Left lobe of liver (tissue), 2 donors: ENCODE measurements at places on chromosomes 1 and 21. TPM values are rescaled to one million over a fixed set of nuclear protein-coding genes. Genes with fewer than 3 reads are reported as not detected.

The RGSL1 gene
- total RNA-seq, result not detected

The GBP1 gene
- total RNA-seq, result 11.1 TPM

The DCST2 gene
- total RNA-seq, result 1.4 TPM

The SEC16B gene
- total RNA-seq, result 60.3 TPM

The ZBTB8B gene
- not detected for total RNA-seq

The SIPA1L2 gene
- 3.0 TPM for total RNA-seq

The CRP gene
- total RNA-seq, result 3,370 TPM
